ENCODE measurements at places on chromosomes 7 and 10.

DNA sequence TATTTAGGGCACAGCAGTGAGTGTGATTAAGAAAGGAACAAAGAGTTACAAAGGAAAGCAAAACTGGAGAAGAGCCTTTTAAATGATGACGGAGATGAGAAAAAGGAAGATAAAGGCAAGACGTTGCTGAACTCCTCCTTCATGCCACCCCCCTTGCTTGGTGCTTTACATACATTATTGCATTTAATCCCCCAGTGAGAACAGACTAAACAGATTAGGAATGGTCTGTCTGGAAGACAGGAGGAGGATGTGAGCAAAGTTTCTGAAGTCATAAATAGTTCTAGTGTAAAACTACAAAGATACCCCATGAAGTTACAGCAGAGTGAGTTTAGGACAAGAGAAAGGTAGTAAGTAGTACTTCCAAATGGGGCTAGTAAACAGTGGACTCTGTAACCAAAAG is 113.5 kb downstream of the PLCE1 start:
- no peak for DNase-seq

GRCh38 chr7:2354939-2355704 is 495 bp downstream of the EIF3B start:
- peak; percentile 16 for DNase-seq

GRCh38 chr7:76358011-76358480 is 745 bp downstream of the YWHAG start:
- peak; percentile 50 for DNase-seq

- DNase-seq, result no peak
These were observed 10.7 kb upstream of the RNF32 start for GRCh38 chr7:156629873-156630272.

DNA sequence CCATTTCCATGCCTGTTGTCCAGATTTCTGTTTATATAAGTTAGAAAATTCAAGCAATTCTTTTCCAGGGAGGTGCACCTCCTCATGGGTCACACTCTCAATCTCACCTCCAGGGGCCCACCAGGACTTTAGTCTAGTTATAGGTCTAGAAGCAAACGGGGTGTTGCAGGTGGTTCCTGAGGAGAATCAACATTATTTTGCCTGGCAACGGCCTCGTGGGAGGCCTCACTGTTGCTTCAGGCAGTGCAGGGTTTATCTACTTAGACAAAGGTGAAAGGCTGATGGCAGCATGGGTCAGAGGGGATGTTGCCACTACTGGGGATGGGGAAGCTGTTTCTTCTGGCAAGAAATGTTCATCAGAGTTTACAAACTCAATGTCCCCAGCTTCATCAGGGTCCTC is 56.7 kb upstream of the LRRC18 start:
- no peak for DNase-seq

GRCh38 chr7:45893996-45894664 is 5.8 kb downstream of the IGFBP1 start:
- no peak for DNase-seq

DNA sequence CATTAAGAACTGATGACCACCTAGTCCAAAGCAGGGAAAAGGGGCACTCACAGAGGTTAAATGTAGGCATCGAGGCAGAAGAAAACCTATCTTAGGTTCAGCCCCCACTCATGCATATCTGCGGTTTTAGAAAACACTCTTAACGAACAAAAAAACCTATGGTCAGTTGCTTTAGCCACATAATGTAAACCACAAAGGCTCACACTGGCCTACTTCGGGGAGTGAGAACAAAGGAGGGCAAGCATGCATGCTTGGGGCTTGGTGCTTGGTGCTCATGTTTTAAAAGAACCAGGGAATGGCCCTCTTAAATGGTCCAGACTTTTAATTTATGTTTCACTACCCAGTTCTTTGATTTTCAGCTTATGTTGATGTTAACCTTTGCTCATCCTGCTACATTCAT is 14.2 kb downstream of the INSYN2A start:
- no peak for DNase-seq

- DNase-seq, result peak; percentile 69
These were observed 41.8 kb downstream of the APBB1IP start for GRCh38 chr10:26479766-26480492.

All from CD4-positive, alpha-beta memory T cell (primary cell).